ENCODE measurements at places on chromosomes 7 and 10. TPM values are rescaled to one million over a fixed set of nuclear protein-coding genes. Genes with fewer than 3 reads are reported as not detected.

Gene PCGF5
- 23.3 TPM for total RNA-seq

Gene PLAU
- total RNA-seq: 305 TPM

Gene PUS7
- total RNA-seq: 30.7 TPM

Gene MYPN
- 39.1 TPM for total RNA-seq

Gene WNT8B
- total RNA-seq: not detected

GRCh38 chr7:28028471-28028870, 152.1 kb downstream of the JAZF1 start:
- H3K4me1 ChIP-seq: peaks cover 9% of the 10 kb centered on the region
- H3K27me3 ChIP-seq: no peaks in the 10 kb centered on the region
- H3K36me3 ChIP-seq: no peaks in the 10 kb centered on the region
- H3K27ac ChIP-seq: no peak overlapping the region

GRCh38 chr7:15594461-15594860, 32.6 kb upstream of the AGMO start:
- no peaks in the 10 kb centered on the region for H3K36me3 ChIP-seq
- no peak for DNase-seq
- no peaks in the 10 kb centered on the region for H3K4me1 ChIP-seq
- no peak overlapping the region for H3K27ac ChIP-seq
- H3K4me3 ChIP-seq: no peak overlapping the region

DNA sequence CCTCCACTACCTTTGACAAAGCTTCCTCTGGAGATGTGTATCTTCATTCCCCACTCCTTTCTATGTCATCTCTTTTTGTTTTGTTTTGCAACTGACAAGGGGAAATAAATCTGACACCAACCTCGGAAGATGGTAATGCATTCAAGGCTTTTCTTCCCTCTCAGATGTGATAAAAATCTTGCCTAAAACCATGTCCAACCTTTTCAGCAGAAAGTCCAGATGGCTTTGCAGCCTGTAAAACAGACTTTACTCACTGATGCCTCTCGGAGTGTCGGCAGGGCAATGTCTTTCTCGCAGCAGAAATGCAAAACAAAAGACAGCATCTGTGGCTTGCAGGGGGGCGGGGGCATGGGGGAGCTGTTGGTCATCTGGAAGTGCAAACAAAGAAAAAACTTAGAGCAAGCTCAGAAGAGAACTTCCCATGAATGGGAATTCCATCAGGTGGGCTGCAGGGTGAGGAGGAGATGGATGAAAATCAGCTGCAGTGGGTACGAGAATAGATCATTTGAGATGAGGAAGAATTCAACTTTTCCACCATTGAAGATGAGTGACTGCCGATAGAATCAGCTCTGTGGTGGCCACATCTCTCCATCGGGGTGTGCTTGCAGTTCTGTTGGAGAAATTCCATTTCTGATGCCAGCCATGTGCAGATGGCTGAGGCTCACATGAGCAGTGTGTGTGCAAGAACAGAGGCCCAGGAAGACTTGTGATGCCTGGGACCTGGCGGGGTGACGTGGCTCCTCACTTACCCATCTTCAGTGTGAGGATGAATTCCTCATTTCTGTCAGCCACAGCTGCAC, 237.7 kb downstream of the WDR37 start:
- H3K4me1 ChIP-seq: no peaks in the 10 kb centered on the region
- H3K4me3 ChIP-seq: no peak overlapping the region
- no peaks in the 10 kb centered on the region for H3K36me3 ChIP-seq
- no peak overlapping the region for H3K27ac ChIP-seq

DNA sequence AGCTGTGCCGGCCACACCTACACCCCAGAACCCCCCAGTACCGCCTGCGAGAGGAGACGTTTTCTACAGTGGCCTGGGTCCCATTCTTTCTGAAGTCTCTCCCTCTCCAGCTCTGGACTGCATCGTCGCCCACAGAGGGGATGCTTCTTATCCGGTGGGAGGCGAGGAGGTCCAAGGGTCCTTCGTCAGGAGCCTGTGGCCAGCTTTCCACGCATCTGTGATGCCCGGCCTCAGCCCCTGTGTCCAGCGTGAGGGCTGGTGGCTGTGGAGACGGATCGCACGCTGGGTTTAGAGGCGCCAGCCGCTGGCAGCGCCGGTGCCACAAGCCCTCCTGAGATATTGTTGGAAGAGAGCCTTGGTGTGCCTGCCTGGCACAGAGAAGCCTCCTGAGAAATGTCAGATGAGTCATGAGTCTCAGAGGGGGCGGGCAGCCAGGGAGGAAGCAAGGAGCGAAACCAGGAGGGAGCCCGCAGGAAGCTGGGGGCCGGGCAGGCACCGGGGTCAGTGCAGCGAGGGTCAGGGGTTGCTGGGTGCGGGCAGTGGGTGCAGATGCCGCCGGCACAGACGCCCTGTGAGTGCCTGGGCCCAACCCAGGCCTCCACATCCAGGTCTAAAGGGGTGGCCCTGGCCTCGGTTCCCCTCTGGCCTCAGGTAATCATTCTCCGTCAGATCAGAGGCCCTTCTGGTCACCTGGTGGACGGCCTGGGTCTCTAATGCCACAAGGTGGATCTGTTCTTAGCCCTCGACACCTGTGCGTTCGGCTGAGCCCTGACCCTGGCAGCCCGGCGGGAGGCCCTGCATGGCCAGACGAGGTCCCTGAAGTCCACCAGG, 86.0 kb upstream of the DIP2C start:
- no peaks in the 10 kb centered on the region for H3K27me3 ChIP-seq
- no peaks in the 10 kb centered on the region for H3K36me3 ChIP-seq
- H3K4me1 ChIP-seq: no peaks in the 10 kb centered on the region
- no peak for DNase-seq
- no peak overlapping the region for H3K4me3 ChIP-seq

DNA sequence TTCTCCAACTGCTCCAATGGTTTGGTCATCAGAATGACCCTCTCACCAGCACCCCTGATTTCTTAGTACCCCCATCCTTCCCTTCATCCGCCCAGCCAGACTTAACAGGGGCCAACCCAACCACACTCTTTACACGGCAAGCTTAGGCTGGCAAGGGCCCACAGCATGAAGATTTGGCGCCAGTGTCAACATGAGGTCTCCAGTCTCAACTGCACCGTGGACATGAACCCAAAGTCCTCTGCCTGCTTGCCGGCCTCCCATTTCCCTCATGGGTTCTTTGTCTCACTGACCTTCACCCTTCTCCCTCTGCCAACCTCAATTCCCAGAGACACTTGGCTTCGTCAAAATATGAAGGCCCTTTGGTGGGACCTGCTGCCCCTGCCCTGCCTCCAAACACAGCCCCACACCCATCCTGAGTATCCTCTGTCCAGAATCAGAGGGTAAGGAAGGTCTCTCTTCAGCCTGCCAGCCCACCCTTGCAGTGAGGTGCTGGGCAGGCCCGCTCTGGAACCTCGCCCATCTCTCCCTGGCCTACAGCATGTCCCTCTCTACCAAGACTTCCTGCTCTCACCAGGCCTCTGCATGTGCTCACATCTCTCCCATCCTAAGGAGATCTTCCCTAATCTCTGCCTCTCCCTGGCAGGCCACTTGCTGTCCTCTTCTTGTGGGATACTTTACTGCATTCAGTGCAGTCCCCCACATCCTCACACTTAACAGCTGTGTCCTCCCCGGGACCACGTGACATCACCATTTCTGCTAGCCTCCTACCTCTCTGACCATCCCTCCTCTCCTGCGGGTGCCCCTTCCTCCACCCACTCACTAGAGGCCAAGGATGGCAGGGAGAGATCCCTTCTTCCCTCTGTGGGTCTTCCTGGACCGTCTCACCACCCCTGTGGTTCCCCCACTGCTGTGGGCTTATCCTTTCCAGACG, 91.7 kb upstream of the ZMIZ1 start:
- H3K36me3 ChIP-seq: no peaks in the 10 kb centered on the region
- peak overlapping the region; percentile 26 for H3K27ac ChIP-seq
- H3K4me3 ChIP-seq: no peak overlapping the region
- H3K27me3 ChIP-seq: no peaks in the 10 kb centered on the region

GRCh38 chr7:18552316-18552916, 56.9 kb downstream of the HDAC9 start:
- H3K4me3 ChIP-seq: peak overlapping the region; percentile 1
- peak overlapping the region; percentile 71 for H3K27ac ChIP-seq
- peaks cover 31% of the 10 kb centered on the region for H3K4me1 ChIP-seq
- no peaks in the 10 kb centered on the region for H3K27me3 ChIP-seq
- no peak for DNase-seq

DNA sequence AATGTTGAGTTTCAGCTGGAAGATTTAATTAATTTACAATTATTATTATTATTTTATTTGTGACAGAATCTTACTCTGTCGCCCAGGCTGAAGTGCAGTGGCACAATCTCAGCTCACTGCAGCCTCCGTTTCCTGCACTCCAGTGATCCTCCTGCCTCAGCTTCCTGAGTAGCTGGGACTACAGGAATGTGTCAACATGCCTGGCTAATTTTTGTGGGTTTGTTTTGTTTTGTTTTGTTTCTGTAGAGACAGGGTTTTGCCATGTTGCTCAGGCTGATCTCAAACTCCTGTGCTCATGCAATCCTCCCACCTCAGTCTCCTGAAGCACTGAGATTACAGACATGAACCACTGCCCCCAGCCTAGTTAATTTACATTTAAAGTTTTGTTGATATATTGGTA, 93.8 kb upstream of the MEOX2 start:
- no peak overlapping the region for H3K4me3 ChIP-seq
- no peak for DNase-seq
- H3K4me1 ChIP-seq: no peaks in the 10 kb centered on the region

- no peaks in the 10 kb centered on the region for H3K4me1 ChIP-seq
- H3K27ac ChIP-seq: no peak overlapping the region
- H3K4me3 ChIP-seq: no peak overlapping the region
- no peak for DNase-seq
- no peaks in the 10 kb centered on the region for H3K27me3 ChIP-seq
These were observed 71.9 kb downstream of the SRI start for GRCh38 chr7:88147949-88148348.

Measured in Panc1 (cell line).